ENCODE measurements at places on chromosomes 1 and 21. TPM values are rescaled to one million over a fixed set of nuclear protein-coding genes. Genes with fewer than 3 reads are reported as not detected.

DNA sequence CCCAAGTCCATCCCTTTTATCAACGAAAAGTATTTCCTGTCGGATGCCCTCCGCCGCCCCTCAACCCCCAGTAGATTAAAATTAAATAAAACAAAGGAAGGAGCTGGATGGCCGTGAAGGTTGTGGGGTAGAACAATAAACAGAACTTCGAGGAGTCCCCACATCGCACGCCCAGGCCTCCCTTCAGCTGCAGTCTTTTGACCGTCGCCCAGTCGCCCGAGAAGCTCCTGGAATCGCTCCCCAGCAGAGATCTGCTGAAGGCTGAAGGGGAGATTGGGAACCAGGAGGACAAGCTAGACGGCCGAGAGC lies 905 bp downstream of the BARHL2 start:
- no peak overlapping the region for H3K4me3 ChIP-seq
- peaks cover 24% of the 10 kb centered on the region for H3K27me3 ChIP-seq
- DNase-seq = no peak
- H3K4me1 ChIP-seq = peaks cover 13% of the 10 kb centered on the region

- no peaks in the 10 kb centered on the region for H3K4me1 ChIP-seq
- no peaks in the 10 kb centered on the region for H3K27me3 ChIP-seq
- H3K4me3 ChIP-seq = no peak overlapping the region
- H3K36me3 ChIP-seq = no peaks in the 10 kb centered on the region
- DNase-seq = no peak
- no peak overlapping the region for H3K27ac ChIP-seq
Observed at GRCh38 chr1:76298399-76298798, 223.9 kb downstream of the ST6GALNAC3 start.

The S100A16 gene
- total RNA-seq = 57.4 TPM

The LGR6 gene
- 4.0 TPM for total RNA-seq

Measured in uterus (tissue), 4 donors.